Stimulated activated CD8-positive, alpha-beta memory T cell treated with anti-CD3 and anti-CD28 coated beads, Interleukin-12 subunit alpha, Interleukin-12 subunit beta, amount 100 ng/mL, for 4 hours (primary cell): ENCODE measurements at places on chromosomes 2 and 18.

GRCh38 chr2:166173263-166173662 lies 45.4 kb upstream of the SCN1A start:
- no peak for DNase-seq

DNA sequence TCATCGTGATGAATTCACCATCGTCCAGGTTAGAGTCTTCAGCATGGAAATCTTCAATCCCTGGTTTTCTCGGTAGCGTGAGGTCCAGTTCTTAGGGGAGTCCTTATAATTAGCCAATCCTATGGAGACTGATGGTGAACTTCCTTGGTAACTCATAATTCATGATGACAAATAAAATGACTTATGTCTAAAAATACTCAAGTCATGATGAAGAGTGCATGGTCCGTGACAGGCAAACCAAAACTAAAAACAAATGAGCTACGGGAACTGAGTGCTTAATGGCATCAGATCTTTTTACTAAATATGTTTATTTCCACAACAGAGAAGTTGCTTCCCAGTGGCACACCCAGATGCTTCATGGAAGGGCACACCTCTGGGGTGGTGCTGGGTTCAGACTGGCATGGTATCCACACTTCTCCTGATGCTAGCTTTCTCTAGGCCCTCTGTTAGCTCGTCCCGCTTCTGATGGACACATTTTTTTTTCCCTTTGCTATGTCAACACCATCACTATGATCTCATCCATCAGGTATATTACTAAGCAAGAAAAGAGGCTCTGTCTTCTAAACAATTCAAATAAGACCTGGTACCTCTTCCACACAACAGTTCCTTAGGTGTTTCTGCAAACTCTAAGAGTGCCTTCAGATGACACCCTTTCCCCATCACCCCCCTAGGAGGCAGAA lies 92.8 kb upstream of the NEDD4L start:
- no peak for DNase-seq

GRCh38 chr18:11946756-11947155 lies 34.6 kb upstream of the IMPA2 start:
- no peak for DNase-seq

DNA sequence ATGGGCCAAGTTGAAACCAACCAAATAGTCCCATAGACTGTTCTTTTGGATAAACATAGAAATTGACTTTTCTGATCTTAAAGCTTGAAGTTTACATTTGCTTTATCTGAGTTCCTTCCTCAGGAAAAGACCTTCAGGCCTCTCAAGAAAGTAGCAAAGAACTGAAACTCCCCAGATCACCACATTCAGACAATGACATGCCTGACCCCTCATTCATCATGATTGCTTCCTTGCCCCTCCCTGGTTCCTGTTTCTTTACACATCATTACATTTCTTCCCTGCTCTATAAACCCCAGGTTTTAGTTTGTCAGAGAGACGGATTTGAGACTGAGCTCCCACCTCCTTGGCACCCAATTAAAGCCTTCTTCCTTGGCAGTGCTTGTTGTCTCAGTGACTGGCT lies 83.6 kb upstream of the ST3GAL5 start:
- no peak for DNase-seq

DNA sequence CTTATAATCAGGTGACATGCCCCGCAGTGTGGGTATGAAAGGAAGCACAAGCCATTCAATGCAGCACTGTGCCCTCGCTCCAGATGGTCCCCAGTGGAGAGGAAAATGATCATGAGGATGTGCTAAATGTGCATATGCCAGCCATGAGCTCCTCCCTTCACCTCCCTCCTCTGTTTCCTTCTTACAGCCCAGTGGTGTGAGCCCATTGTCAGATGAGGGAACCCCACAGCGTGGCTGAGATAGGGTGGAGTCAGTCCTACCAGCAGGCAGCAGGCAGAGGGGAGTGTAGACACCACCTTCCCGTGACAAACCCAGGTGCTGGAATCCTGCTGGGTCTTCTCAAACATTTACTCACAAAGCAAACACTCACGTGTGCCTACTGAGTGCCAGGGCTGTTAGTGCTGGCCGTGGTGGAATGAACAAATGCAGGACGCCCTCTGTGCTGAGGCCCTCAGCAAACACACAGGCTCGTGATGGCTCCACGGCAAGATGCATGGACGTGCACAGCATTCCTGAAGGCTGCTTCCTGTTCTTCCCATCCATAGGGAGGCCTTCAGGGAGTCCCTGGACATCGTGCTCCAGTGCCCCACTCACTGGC lies 181.7 kb upstream of the TPO start:
- no peak for DNase-seq

GRCh38 chr2:74554820-74555531 lies 456 bp downstream of the DOK1 start:
- no peak for DNase-seq

GRCh38 chr2:137316075-137316474 lies 550.7 kb downstream of the THSD7B start:
- DNase-seq = no peak

DNA sequence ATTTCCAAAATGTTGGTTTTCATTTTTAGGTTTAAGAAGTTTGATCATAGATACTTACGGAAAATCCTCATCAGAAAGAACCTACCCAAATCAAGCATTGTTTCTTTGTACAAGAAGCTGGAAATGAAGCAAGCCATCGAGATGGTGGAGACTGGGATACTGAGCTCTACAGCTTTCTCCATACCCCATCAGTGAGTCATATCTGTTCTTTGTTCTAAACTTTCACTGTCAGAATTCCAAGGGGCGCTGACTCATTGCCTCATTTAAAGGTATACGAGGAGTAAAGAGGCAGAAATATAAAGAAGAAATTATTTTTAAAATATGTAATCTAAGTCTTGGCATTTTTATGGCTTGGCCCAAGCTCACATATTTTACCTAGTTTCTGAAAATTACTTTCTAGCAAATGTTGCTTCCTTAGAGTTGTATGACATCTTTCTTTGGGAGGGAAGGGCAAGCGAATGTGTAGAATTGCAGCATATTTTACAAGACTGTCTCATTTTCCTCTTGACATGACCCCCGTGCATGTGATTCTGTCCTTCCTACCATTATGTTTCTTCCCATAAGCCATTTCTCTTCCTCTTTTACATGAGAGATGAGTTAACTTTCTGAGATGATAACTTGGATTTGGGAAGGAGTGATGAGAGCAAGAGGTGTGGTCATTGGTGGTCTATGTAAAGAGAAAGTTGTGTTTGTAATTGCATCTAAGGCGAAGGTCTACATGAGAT lies 41.2 kb downstream of the SLC9A4 start:
- DNase-seq = no peak

DNA sequence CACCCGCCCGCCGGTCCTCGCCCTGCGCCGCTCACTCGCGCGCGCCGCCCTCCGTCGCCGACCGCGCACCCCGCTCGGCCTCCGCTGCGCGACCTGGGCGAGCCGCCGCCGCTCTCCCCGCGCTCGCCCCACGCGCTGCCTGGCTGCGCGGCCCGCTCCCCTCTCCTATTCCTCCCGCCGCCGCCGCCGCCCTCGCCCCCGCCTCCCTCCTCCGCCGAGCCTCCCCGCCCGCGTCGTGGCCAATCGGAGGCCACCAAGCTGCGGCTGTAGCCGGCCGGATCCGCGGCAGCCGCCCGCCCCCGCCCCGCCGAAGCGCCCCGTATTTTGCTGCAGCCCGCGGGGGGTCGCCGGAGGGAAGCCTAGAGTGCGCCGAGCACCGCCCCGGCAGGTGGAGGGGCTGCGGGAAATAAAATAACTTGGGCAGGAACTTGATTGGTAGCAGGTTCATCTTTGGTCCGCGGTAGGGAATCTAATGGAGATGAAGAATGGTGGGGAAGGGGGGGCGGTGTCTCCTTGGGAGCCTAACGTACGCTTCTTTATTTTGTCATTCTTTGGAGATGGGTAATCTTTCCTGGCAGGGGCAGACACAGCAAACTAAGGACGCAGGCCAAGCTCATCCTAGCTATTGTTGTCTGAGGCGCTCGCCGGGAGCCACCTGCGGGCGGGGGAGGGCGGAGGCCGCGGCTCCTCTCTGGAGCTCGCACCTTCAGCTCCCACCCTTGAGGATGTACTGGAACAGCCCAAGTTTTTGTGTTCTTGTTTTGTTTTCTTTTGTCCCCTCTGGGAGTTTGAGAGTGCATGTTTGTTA lies 1.1 kb upstream of the CDH2 start:
- DNase-seq = no peak

GRCh38 chr2:14543284-14543683 lies 89.2 kb upstream of the LRATD1 start:
- DNase-seq = no peak
